SHP77 (cell line): ENCODE measurements at places on chromosomes 7 and 10.

DNA sequence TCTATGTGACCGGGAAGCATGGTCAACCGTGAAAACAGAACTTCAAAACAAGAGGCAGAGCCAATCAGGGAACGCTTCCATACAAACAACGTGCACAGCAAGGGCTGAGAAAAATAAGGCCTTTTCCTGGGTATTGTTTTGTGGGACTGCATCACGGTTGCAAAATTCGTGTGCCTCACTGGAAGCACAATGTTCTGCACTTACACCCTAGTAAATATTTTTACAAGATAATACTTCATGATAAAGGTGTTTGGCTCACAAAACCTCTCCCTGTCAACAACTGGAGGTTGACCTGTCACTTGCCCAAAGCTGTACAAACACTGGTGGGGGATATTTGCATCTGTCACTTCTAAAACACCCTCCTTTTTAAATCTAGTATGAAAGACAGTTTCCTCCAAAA is 37.0 kb downstream of the KLF6 start:
- no peak for DNase-seq

GRCh38 chr7:135980012-135980551 is 2.9 kb upstream of the MTPN start:
- no peak for DNase-seq

DNA sequence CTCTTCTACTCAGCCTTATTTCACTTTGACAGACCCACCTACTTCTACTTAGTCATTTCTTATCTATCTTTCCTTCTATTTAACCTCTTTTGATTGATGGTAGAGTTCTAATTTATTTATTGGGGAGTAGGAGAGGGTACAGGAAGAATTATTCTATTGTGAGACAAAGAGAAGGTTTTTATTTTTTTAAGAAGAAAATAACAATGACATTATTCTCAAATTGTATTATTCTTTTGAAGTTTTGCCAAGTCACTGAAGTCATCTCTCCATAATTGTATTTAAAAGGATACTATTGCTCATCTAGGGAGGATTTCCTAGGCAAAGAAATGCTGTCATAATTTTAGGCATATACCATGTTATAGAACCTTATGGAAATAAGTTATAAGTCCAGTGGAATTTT is 52.7 kb downstream of the ITGB8 start:
- no peak for DNase-seq

GRCh38 chr7:112422842-112423496 is 27.3 kb upstream of the IFRD1 start:
- DNase-seq, result peak; percentile 74

DNA sequence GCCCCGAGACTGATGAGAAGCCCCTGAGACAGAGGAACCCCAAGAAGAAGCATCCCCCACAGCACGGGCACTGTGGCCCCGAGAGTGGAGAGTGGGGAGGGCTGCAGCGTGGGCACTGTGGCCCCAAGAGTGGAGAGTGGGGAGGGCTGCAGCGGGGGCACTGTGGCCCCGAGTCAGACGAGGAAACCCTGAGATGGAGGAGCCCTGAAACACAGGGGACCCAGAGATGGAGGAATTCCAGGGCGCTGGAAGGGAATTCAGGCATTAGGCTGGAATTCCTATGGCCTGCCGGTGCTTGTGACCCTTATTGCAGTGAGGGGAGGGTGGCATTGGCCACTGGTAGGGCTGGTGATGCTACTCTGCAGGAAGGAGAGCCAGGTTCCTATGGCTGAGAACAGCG is 168.6 kb upstream of the SHH start:
- no peak for DNase-seq

- DNase-seq, result no peak
These were observed 570 bp downstream of the BMS1 start for GRCh38 chr10:42783181-42783549.

GRCh38 chr10:130111113-130111851 is 652 bp upstream of the C10orf143 start:
- DNase-seq, result peak; percentile 95

GRCh38 chr7:102042016-102042656 is 224.7 kb downstream of the CUX1 start:
- DNase-seq, result no peak

- DNase-seq, result no peak
These were observed 72.0 kb downstream of the DOCK1 start for GRCh38 chr10:126977216-126977615.

DNA sequence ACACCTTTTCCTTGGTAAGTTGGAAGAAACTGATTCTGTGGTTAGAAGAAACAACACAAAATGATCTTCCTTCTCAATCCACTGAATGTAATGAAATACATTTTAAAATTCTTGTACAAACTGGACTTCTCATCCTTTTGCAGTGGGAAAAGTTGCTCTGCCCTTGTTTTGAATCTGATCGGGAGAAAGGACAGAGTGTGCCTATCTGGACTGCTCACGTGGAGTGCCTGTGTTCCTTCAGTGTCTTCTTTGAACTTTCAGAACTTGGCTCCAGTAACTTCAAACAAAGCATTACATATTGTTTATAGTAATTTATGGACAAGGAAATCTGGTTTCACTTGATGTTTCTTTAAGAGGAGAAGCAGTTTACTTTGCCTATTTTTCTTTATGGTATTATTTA is 17.1 kb downstream of the SLC26A3 start:
- DNase-seq, result no peak

DNA sequence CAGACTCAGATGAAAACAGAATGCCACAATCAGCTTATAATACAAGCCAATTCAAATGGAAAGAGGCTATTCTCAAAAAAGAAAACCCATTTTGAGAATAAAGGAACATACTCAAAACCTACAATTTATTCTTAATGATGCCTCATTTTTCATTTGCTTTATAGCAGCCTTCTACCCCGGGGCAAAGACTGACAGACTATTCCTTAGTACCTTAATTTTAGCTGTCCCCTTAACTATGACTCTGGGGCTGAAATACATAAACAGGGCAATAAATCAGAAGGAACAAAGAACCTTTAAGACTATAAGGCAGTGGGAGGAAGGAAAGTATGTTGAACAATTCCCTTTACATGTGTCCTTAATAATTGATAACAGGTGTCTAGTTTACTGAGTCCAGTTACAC is 76.8 kb downstream of the TMEM106B start:
- no peak for DNase-seq

GRCh38 chr7:149209518-149210269 is 14.3 kb downstream of the ZNF282 start:
- DNase-seq, result peak; percentile 17

DNA sequence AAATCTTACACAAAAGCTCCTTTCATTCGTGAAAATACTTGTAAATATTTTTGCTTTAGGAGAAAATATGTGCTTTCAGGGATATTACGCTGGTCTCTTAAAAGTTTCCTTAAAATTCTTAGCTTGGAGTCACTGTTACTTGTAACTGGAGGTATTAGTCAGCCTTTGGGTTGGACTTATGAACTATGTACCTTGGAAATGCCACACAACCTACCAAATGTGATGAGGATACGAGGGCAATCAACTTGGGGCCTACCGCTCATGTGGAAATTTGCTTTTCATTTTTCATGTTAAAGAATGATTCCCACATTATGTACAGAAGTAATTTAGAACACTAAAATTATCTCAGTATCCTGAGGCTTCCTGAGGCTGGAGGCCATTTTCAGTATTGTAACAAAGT is 23.1 kb downstream of the SPAM1 start:
- no peak for DNase-seq

DNA sequence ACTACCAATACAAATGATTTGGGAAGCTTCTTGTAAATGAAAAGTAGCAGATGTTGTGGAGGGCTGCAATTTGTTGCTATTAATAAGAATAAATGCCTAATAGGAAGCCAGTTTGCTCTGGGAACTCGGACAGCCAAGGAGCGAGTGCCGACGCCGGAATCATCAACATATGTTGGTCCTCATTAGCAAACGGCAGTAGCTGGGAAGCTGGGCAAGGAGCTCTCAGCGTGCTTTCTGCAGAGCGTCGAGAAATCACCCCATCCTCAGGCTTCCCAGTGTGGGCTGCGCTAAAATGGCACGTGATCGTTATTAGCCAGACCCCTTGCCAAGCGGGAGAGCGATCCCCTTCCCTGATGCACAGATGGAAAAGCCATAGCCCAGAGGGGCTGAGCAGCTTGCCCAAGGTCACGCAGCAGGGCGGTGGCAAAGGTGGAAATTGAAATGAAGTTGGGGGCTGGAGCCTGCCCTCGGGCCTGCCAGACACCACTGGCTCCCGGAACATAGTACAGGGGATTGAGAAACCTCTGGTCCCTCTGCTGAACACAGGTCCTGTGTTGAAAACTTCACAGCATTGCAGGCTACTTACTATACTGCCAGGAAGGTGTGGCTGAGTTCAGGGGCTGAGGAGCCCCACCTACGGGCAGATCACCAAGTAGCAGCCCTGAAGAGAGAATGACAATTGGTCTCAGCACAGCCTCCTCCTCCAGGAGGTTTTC is 326.9 kb downstream of the PLXNA4 start:
- DNase-seq, result no peak

GRCh38 chr7:99267481-99267840 is 5.2 kb upstream of the MYH16 start:
- DNase-seq, result no peak

GRCh38 chr7:20598459-20599309 is 16.8 kb upstream of the ABCB5 start:
- peak; percentile 87 for DNase-seq

- no peak for DNase-seq
These were observed 42.7 kb downstream of the SKIDA1 start for GRCh38 chr10:21482821-21483220.

DNA sequence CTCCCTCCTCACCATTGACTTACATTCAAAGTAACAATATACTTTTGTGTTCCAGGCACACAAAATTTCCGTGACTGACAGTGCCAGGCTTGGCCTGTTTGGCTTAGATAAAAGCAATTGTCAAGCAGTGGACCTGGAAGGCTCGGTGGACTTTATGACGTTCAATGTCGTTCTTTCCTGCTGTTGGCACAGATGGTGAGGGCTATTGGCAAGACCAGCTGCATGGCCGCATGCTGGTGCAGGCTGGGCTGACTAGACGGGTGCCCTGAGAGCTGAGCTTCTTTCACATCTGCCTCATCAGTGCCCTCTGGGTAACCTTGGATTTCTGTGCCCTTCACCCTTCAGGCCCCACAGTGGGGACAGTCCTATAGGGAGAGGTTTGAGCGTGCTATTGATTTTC is 45.2 kb downstream of the WIPF3 start:
- DNase-seq, result peak; percentile 63

DNA sequence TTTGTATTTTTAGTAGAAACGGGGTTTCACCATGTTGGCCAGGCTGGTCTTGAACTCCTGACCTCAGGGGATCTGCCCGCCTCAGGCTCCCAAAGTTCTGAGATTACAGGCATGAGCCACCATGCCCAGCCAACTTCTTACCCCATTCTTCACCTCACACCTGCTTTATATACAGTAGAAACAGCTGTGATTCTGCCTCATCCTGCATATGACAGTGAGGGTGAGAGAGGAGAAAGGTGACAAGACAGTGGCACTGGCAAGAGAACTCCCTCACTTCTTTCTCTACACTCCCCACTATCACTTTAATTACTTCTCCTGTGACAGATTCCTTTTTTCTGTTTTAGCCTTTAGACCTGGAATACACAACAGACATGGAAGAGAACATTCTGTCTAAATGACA is 61.8 kb upstream of the CAPZA2 start:
- DNase-seq, result no peak

DNA sequence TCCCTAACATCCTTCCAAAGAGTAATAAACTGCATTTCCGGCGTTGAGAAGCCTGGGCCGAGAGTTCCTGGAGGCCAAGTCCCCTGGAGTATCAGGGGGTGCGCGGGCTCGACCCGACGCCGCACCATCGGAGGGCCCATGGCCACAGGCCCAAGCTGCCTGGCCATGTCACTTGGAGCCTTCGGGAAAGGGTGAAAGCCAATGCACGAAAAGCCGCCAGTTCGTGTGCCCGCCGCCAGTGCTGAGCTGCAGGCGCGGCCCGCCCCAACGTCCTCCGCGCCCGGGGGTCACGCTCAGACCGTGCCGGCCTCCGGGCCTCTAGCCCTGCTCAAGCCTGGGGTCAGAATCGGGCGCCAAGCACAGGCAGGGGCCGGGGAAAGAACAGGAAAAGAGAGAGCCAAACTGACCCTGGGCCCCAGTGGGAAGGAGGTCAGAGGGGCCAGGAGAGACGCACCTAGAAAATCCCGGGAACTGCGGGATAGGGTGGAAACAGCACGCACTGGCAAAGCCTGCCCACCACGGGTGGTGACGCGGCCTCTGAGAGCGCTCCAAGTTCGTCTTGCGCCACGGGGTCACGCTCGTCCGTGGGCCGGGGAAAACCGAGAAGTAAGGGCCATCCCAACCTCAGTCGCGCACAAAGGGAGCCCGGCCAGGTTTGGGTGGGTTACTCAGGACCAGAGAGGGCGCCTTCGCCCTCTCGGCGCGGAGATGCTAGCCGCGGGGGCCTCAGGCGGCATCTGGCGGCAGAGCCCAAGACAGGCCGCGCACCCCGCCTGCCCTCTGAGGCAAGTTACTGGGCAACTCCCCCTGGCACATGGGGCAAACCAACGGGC is 4.2 kb upstream of the EBF3 start:
- no peak for DNase-seq

- DNase-seq, result no peak
These were observed 1040.2 kb upstream of the SORCS1 start for GRCh38 chr10:108204528-108205305.

GRCh38 chr10:30442019-30442606 is 8.1 kb downstream of the MAP3K8 start:
- DNase-seq, result no peak

GRCh38 chr7:3103614-3104398 is 60.1 kb upstream of the CARD11 start:
- no peak for DNase-seq

GRCh38 chr7:65338346-65338745 is 35.3 kb upstream of the ZNF92 start:
- DNase-seq, result no peak

GRCh38 chr7:145378197-145378596 is 542.3 kb upstream of the TPK1 start:
- DNase-seq, result no peak

GRCh38 chr10:112548535-112549276 is 101.7 kb downstream of the VTI1A start:
- no peak for DNase-seq

- DNase-seq, result no peak
These were observed 3.4 kb downstream of the TNRC18 start for GRCh38 chr7:5420067-5420880.

- peak; percentile 52 for DNase-seq
These were observed 11.0 kb downstream of the PHKG1 start for GRCh38 chr7:56081626-56082340.

- DNase-seq, result no peak
These were observed 1013.8 kb upstream of the MBL2 start for GRCh38 chr10:53786236-53786900.
